ENCODE measurements at places on chromosomes 5 and 9.

- DNase-seq: no peak
Measured at GRCh38 chr5:17121776-17122175, 95.7 kb upstream of the BASP1 start.

DNA sequence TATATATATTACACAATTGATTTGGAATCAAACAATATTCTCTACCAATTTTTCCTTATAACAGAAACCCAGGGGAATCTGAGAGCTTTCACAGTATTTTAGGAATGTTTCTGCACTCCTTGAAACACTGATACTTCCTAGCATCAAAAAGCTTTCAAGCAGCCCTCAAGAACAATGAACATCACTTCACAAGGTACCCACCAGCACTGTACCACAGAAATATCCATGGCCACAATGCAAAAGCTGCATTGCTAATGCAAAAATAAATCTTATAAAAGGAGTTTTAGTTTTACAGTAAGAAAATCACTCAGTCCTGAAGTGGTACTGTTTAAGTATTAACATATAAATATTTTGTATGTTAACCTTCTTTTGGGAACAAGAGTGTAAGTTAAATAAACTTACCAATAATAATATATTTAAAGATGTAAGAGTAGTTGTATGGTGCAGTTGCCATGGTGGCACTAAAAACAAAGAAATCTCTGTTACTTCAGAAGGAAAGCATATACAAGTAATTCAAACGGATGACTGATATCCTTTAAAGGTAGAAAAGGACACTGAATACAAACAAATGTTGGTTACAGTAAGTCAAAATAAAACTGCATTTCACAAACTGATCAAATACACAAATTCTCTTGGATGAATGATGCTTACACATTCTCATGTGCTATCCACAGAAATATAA, 8.6 kb downstream of the RAB14 start:
- no peak for DNase-seq

DNA sequence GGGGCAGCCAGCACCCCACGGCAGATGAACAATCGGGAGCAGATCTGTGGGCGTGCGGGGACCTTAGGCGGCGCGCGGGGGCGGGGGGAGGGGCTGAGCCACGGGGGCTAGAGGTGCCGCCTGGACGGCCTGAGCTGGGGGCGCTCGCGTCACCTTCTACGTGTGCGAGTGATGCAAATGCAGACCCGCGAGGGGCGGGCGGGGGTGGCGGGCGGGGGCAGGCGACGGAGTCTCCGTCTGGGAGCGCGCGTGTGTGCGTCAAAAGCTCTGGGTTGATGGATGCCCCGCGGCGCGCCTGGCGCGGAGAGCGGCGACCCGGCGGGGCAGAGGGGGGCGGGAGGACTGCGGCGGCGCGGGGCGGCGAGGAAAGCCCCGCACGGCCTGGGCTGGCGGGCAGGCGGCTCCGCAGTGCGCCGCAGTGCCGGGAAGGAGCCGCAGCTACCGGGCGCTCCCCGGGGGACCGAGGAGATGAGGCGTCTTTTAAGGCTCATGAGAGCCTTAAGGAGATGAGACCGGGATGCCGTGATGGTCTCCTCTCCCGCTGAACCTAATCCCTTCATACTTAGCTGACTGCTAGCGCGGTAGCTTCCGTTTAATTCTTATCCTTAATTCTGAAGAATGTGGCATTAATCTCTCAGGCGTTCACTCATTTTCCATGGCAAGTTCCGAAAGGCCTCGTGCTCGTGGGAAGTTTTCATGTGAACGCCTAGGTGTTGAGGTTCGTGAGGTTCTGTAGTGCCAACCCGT, 1.5 kb downstream of the SV2C start:
- DNase-seq: no peak

DNA sequence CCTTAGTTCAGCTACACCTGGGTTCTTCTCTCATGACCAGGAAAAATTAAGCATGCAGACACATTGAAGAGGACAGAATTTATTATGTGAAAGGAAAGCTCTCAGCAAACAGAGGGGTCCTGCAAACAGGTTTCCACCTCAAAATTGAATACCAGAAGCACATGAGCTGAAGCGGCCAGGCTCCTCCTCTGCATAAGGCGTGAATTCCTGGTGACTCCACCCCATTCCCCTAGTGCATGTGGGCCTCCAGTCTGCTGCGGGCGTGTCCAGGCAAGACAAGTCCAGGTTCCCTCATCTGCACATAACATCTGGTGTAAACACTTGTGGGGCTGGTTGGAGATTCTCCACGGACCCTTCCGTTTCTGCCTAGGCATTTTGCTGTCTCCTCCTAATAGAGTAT, 1156.4 kb downstream of the FOXD4L5 start:
- no peak for DNase-seq

DNA sequence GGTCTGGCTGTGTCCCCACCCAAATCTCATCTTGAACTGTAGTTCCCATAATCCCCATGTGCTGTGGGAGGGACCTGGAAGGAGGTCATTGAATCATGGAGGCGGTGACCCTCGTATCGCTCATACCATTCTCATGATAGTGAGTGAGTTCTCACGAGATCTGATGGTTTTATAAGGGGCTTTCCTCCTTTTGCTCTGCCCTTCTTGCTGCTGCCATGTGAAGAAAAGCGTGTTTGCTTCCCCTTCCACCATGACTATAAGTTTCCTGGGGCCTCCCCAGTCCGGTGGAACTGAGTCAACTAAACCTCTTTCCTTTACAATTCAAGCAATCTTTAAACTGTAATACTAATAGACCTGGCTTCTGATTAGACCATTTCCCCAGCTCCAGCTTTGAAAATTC, 92.2 kb upstream of the SARDH start:
- DNase-seq: no peak

- DNase-seq: no peak
Measured at GRCh38 chr5:173672166-173672565, 55.7 kb upstream of the BOD1 start.

- no peak for DNase-seq
Measured at GRCh38 chr9:87742813-87743428, 17.0 kb downstream of the CTSL start.

- no peak for DNase-seq
Measured at GRCh38 chr5:97576956-97577355, 393.9 kb upstream of the RIOK2 start.

- no peak for DNase-seq
Measured at GRCh38 chr5:115229606-115230005, 33.1 kb downstream of the PGGT1B start.

GRCh38 chr5:67495072-67495471, 298.5 kb upstream of the CD180 start:
- no peak for DNase-seq

- DNase-seq: no peak
Measured at GRCh38 chr5:139075066-139076050, 122.8 kb downstream of the SIL1 start.

DNA sequence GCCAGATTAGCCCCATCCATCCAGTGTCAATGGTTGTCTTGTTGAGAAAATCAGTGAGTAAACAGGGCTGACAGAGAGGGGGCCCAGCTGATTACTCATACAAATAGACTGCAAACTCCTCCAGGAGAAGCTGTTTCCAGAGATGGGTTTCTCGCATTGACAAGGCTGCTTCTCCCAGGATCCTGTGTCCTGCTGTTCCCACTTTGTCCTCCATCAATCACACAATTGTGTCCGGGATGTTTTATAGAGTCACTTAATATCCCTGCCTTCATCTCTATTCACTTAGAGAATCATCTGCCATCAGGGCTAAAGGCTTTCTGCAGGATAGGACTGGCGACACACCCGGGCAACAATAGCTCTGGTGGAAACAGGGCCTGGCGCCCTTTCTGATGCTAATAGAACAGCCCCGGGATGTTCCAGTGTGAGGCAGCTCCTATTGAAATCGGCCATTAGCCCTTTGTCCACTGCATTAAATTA, 71.7 kb upstream of the TBCA start:
- no peak for DNase-seq

DNA sequence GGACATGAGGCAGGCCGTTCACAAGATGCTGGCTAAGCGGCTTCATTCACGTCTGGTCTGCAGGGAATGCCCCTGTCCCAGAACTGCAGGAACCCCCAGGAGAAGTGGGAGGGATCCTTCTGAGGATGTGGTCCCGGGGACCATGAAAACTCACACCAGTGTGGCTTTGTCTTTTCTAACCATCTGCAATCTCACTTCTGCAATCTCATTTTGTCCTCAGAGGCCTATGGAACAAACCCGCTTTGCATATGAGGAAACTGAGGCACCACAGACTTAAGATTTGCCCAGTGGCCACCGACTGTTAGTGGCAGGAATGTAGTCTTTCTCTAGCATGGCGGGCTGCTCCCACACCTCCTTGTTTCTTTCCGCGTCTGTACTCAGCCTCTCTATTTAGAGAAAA, 6.9 kb downstream of the CXCL14 start:
- no peak for DNase-seq

DNA sequence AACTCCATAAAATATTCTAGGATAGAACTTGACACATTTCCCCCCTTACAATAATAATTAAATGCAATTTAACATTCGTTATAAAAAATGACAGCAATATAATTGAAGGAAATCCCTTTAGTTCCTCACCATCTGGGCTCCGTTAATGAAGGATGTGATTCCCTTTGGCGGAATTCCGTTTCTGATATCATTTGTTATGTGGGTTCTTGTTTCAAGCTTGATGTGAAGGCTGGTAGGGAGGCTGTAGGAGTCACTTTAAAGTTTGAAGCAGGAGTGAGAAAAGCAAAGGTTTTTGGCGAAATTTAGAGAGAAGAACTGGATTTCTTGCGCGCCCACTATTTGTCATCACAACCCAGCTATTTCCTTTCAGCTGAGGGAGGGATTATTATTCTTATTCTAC, 4.0 kb downstream of the RGS7BP start:
- no peak for DNase-seq

DNA sequence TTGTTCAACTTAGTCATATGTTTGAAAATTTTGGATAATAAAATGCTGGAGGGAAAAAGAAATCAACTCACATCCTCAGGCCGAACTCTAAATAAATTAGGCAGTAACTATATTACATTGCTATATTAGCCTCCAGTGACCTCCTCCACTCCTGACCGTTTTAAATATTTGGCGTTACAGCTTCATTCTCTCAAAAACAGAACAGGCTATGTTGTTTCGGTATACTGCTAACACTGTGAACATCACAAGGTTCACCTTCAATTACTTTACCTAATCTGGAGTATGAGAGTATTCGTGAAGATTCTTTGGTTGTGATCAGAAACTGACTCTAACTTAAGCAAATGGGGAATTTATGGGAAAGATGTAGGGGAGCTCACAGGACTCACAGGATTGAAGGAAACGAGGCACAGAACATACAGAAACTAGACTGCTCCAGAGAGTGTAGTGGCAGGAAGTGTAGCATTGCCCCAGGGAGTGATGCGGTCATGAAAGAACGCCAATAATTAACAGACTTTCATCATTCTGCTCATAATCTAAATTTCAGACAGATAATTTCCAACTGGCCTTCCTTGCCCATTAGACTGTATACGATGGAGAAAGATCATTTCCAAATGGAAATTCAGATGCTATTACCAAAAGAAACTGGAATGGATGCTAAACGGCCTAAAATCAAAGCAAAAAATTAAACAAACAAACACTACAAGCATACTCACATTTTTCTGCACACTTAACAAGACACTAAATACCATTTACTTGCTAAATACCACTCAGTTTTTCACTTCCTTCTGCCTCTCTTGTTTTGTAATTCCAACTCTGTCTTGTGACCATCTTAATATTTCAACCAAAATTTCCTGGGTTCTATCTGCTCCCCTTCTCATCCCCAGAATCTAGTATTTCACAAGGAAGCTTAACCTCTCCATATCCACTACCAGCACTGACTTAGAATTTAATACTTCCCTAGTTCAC, 110.1 kb upstream of the LPAR1 start:
- peak; percentile 42 for DNase-seq

GRCh38 chr9:127035948-127036347, 86.5 kb downstream of the ANGPTL2 start:
- no peak for DNase-seq

GRCh38 chr5:1089621-1090040, 22.2 kb downstream of the SLC12A7 start:
- no peak for DNase-seq

- DNase-seq: no peak
Measured at GRCh38 chr5:6631441-6631840, 1.4 kb downstream of the NSUN2 start.

DNA sequence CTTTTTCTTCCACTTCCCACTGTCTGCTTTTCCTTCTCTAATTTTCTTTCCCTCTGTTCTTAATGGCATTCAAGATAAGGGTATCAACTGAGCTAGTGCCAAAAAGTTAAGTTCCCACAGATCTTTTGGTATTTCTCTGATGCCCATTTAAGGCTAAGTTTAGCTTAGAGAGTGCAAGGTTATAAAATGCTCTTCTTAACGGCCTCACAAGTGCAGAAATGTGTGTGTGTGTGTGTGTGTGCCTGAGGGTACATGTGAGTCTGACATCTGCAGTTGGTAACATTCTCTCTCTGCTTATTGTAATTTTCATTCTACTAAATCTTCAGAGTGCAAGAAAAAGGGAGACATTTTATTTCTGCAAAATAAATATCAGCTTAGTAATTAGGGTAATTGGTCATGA, 24.2 kb downstream of the FBN2 start:
- DNase-seq: no peak
